ENCODE measurements at places on chromosomes 4 and X.
A peak's percentile ranks its signal among the peaks of the same experiment; 100 is the strongest.

GRCh38 chr4:128711361-128711760 is 98.1 kb upstream of the JADE1 start:
- no peak for DNase-seq

- DNase-seq = no peak
These were observed 330.2 kb downstream of the NLGN4X start for GRCh38 chrX:5898463-5898862.

DNA sequence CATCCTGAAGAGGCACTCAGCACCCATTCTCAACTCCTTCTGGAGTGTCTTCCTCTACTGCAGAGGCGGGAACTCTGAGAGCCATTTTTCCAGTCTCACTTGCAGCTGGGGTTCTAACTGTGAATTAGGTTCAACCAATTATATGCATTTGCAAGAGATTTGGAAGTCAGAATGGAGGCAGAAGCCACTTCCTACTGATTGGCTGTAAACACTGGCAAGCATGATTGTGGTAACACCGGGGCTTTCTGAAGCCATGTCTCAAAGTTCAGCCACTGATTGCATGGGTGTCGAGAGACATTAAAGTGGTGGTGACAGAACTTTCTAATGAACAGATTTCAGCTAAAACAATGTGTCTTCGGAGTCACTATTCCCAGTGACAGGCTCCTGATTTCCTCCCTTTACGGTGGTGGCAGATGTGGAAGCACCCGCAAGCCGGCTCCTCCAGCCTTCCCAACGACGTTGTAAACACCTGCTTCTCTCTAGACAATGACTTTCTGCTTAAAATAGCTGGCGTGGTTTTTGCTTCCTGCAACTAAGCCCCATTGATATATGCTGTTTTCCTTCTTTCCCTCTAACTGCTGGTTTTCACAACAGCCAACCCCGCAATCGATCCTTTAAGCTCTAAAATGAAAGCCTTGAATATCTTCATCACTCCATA is 92.0 kb downstream of the IRF2 start:
- no peak for DNase-seq

GRCh38 chrX:43141885-43142284 is 363.9 kb upstream of the PPP1R2C start:
- DNase-seq = no peak

GRCh38 chr4:24482871-24483270 is 101.5 kb downstream of the DHX15 start:
- DNase-seq = no peak

GRCh38 chr4:5220028-5220427 is 168.7 kb downstream of the STK32B start:
- DNase-seq = no peak

DNA sequence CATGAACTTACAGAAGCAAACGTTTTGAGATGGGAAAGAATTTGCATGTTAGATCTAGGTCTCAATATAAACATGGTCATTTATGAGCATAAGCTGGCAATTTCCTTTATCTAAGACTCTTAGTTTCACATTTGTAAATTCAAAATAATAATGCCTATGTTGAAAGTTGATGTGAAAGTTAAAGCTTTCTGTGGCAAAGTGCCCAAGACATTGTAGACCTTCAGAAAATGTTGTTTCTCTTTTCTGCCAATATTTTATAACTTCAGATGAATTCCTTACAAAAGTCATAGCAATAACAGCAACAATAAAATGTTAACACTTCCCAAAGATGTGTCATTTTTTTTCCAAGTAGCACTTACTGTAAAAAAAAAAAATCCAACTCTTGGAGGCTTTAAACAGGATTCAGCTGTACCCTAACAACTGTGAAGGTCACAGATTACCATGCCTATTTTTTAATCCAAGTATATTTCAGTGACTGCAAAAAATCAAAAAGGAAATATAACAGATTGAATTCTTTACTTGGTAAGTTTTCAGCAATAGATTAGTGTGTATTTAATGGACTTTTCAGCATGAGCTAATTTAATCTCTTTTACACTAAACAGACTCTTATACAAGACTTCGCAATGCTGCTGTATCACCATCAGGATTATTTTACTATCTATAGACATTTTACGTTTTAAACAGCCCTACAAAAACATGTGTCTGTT is 206.5 kb upstream of the PDE5A start:
- DNase-seq = no peak

DNA sequence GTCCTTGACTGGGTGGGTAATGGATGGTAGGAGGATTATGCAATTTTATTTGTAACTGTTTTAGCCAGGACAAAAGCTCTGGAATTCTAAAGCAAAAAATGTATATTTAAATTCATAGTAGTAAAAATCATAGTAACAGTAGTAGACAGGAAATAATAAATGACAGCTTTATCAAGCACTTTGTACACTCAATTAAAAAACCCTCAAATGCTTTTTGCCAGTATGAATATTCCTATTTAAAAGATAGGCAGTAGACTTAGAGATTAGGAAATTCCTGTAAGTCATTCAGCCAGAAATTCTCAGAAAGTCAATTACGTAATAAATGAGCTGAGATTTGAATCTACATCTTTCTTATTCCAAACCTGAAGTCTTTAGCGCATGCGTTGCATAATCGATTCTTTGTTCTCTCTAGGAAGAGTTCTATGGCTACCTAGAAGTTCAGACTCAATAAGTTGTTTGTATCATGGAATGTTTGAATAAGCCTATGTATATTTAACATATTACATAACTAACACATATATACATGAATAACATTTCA is 2.5 kb downstream of the AADAT start:
- DNase-seq = peak; percentile 9

DNA sequence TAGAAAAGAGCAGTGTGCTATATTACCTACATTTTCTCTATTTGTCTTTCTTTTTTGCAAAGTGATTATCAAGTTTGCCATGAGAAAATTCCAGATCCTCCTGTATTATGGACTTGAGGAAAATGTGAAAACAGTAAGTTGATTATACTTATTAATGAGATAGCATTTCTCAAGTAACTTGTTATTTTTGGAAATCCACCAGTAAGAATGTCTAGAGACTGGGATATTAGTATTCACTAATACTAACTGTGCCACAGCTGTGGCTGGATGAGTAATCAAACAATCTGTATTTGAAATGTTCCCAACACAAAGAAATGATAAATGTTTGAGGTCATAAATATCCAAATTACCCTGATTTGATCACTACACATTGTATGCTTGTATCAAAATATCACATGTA is 147.0 kb upstream of the CTSO start:
- DNase-seq = no peak

DNA sequence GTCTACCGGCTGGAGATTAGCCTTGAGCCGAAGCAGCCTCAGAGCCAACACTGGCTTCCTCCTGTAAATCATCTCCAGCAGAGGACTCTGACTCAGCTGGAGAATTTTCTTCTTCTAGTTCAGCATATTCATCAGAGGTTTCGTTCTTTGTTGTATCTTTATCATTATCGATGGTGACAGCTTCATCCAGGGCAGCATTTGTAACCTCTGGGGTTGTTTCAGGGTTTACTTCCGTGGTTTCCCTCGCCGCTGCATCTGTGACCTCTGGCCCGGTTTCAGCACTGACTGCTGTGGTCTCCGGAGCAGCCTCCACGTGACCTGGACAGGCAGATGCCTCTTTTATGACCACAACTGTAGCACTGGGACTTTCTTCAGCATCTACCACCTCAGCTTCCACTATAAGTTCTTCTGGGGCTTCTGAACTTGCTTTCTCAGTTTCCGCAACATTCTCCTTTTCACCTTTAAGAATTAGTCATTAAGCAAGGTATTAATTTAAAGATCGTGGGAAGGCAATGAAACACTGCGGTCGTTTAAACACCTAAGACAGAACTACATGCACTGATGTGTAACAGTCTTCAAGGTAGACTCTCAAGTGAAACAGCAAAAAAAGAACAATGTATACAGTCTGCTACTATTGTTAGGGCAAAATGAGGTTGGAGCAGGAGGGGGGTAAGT is 13.3 kb downstream of the MGARP start:
- peak; percentile 70 for DNase-seq

DNA sequence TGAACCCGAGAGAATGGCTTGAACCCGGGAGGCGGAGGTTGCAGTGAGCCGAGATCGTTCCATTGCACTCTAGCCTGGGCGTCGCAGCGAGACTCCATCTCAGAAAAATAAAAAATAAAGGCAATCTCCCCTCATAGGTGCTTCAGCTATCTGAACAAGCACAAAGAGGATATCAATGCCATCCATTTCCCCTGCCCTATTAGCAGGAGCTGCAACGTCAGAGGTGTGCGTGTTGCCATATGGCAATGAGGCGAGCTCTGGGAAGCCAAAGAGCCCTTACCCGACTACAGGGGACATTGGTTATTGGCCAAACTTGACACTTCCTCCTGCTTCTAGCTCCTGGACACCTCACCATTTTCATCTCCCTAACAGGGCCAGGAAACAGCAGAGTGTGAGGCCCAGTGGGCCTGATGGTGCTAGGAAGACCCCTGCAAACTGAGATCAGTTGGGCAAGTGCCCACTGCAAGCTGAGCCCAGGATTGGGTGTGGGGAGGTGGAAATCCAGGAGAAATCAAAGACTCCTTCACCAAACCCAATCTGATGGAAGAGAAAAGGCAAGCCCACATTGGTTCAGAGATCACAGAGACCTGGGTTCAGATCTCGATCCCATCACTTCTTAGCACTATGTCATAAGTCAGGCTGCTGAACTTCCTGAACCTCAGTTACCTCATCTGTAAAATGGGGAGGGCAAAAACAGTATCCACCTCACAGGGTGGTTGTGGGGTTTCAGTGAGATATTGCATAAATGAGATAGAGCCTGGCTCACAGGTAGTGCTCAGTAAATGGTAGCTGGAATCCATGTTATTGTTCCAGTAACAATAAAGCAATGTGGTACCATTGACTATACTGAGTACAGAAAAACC is 21.2 kb downstream of the SLC25A5 start:
- no peak for DNase-seq

- DNase-seq = no peak
These were observed 128.0 kb upstream of the STS start for GRCh38 chrX:7019555-7019954.

- DNase-seq = peak; percentile 16
These were observed at the start of gene SORBS2 for GRCh38 chr4:185811509-185812364. Gene SORBS2, minus strand, starts transcription at chr4:185812194. Its CDS starts 121,623 bp downstream, at chr4:185690571.

GRCh38 chr4:7906171-7906701 is 33.4 kb downstream of the AFAP1 start:
- no peak for DNase-seq

DNA sequence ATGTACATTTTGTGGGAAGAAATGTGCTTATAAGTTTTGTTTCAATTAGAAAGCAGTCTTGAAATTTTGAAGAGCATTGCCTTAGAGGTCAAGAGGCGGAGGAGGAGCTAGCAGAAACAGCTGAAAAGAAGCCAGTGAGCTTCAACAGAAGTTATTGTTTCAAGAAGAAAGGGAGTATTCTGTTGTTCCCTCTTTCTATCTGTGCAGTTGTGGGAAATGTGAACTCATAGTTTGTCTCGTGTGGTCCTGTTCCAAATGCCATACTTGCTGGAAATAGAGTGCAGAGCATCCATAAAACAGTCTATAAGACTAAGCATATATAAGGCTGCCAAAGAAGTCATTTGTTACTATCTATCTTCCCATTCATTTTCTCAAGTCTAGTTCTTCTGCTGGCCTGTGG is 1015.7 kb downstream of the DMD start:
- no peak for DNase-seq

DNA sequence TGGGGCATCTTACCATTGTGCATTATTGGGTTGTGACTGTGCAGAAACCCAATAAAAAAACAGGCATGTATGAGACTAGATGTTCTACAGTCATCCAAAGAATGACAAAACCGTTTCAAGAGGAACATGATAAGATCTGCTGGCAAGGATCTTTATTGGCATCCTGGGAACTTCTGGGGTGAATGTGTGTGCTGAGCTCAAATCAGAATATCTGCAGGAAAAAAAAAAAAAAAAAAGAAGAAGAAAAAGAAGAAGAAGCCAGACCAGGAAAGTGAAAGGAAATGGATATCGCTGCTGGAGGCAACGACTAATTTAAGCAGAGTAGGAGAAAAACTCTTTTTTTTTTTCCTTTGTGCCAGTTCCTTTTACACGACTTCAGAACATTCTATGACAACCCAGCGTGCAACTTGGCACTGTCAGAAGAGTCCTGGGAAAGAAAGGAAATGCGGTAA is 484.2 kb upstream of the BOD1L1 start:
- peak; percentile 72 for DNase-seq

DNA sequence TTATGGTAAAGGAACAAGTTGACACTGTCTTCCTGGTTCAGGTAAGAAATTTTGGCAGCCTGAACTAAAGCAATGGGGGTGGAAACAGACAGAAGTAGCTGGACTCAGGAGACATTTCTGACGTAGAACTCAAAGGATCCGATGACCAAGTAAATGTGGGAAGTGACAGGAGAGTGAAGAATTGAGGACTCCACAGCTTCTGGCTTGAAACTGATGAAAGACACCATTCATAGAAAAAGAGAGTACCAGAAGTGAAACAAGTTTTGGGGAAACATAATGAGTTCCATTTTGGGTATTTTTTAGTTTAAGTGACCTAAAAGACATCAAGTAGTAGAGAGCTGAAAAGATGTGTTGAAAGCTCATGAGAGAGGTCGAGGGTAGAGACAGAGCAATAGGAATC is 5.7 kb downstream of the FAM120C start:
- no peak for DNase-seq

DNA sequence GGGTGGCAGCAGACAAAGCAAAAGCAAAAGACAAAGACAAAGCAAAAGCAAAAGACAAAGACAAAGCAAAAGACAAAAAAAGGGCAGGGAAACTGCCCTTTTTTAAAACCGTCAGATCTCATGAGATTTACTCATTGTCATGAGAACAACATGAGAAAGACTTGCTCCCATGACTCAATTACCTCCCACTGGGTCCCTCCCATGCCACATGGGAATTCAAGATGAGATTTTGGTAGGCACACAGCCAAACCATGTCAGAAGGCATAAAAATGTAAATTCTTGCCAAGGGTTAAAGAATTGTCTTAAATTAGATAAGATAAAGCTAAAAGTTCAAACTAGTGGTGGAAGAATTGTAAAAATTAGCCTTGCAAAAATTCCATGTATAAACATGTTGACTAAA is 419.7 kb downstream of the TRAM1L1 start:
- DNase-seq = no peak
